ENCODE measurements at places on chromosomes 11 and 22.

GRCh38 chr11:66853242-66854229 lies 3.3 kb upstream of the LRFN4 start:
- no peak for DNase-seq

DNA sequence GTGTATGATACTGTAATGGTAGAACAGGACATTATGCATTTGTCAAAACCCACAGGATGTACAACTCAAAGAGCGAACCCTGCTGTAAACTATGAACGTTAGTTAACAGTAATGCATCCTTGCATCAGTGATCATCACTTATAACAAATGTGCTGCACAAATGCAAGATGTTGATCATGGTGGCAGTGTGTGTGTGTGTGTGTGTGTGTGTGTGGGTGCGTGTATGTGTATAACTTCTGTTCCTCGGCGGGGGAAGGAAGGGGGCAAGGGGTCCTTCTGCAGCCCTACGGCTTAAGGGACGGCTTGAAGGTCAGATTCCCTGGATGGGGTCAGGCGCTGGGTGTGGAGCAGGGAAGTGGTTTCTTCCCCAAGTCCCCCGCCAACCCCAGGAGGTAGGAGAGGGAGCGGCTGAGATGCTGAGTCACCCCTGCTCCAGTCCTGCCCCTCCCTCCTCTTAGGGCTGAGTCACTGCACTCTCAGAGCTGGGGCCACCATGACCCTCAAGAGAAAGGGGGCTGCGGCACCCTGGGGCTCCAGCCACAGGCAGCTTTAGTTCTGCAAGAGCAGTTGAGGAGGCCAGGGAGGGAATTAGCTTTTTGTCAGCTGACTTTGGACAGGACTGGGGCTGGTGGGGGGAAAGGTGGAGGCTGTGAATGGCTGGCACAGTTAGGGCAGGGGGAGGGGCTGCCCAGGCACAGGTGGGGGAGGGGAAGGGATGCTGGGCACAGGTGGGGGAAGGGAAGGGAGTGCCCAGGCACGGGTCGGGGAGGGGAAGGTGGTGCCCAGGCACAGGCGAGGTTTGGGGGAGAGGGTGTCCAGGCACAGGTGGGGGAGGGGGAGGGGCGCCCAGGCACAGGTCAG lies 8.8 kb upstream of the CTSD start:
- DNase-seq = no peak

- no peak for DNase-seq
Observed at GRCh38 chr11:83736684-83737083, 450.5 kb upstream of the CCDC90B start.

DNA sequence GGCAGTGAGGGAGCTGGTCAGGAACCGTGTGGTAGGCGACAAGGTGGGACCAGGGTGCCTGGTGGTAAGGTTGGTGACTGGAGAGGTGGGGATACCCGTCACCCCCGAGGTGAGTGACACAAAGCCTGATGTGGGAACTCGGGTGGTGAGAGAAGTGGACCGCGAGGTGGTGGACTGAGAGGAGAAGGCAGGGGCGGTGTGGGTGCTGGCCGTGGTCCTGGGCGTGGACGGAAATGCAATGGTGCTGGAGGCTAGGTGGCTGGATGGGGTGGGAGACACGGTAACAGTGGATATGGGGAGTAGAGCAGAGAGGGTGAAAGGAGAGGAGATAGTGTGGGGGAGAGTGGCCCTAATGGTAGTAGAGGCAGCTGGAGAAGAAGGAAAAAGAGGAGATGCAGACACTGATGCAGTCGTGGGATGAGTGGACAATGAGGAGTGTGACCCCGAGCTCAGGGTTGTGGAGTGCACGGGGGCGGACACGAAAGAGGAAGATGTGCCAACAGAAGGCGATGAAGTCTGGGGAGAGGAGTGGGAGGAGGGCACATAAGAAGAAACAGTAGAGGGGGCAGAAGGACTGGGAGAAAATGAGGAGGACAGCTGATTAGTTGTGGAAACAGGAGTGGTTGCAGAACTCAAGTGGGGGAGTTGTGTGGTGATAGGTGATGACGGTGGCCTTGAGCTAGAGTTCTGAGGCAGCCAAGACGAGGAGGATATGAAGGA lies 20.5 kb downstream of the MUC6 start:
- no peak for DNase-seq

DNA sequence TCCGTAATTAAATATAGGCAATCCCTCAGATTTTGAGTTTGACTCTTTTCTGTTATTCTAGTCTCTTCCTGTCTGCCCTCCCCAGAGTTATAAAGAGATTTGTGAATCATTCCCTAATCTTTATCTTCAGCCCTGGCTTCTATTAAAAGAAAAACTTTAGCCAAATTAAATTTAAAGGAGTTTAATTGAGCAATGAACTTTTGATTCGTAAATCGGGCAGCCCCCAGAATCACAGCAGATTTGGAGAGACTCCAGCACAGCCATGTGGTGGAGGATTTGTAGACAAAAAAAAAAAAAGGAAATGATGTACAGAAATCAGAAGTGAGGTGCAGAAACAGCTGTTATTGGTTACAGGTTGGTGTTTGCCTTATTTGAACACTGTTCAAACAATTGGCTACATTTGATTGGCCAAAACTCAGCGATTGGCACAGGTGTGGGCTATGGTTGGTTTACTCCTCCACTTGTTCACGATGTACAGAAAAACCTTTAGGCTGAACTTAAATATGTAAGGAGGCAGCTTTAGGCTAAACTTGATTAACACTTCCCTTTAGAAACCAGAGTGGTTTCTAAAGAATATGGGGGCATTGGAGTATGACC lies 2.3 kb upstream of the ALKBH8 start:
- no peak for DNase-seq

GRCh38 chr22:40374567-40374966 lies 4.2 kb downstream of the SGSM3 start:
- no peak for DNase-seq

GRCh38 chr22:32106930-32107329 lies 52.2 kb downstream of the C22orf42 start:
- DNase-seq = no peak

DNA sequence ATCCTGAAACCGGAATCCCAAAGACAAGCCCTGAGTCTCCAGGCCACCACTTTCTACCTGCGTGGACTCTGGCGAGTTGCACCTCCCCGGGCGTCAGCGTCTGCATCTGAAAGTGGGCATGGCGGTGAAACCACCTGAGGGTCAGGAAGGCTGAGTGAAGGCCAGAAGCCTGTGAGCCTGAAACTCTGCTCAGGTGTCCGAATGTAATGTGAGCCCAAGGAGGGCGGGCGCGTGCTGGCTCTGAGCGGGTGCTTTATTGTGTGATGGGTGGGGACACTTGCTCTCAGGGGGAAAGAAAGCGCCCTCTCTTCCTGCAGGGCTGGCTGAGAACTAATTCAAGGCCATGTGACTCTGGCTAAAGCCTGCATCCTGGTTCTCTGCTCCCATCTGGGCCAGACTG lies 135.6 kb downstream of the ST3GAL4 start:
- no peak for DNase-seq

- DNase-seq = no peak
Observed at GRCh38 chr22:36753916-36754315, 22.0 kb downstream of the IFT27 start.

Data from stimulated activated CD8-positive, alpha-beta memory T cell treated with anti-CD3 and anti-CD28 coated beads, Interleukin-7, amount 100 ng/mL, for 1 hour (primary cell).